ENCODE measurements at places on chromosomes 7 and 10.

DNA sequence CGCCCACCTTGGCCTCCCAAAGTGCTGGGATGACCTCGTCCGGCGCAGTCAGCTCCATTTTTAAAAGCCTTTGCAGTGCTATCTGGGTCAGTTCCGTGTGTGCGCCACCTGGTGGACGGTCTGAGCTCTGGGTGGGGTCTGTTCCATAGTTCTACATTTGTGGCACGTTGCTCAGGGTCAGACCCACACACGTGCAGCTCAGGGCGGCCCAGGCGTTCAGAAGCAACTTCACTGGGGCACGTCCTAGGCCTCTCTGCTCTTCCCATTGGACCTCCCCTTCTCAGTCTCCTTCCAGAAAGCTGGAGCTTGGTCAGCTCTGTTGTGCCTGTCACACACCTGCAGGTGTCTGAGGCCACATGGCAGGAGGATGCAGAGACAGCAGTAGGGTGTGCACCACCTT is 137.9 kb downstream of the DNAJB6 start:
- no peak for DNase-seq

DNA sequence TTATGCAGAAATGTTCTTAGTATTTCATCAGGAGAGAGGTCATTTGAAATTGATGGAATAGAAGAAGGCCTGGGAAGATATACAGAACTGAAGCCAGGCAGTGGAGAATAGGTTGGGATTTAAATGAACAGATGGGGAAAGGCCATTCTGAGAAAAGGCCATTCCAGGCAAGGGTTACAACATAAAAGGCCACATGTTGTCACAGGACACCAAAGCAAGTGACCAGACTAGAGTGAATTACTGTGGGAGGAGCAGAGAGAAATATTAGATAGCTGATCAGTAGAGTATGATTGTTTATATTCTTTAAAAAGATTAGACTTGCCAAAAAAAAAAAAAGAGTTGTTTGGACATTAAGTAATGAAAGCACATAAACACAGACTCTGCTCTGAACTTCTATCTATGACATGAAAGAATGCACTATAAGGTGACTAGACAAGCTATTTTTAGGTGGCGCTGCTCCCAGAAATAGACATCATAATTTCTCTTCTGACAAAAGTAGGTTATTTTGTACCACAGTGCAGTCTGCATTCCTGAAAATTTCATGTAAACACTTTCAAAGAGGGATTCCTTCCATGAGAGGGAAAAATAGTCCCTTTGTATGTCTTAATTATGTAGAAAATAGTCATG is 55.2 kb upstream of the DKK1 start:
- no peak for DNase-seq

- DNase-seq, result no peak
Observed at GRCh38 chr7:82477733-82478515, 34.3 kb upstream of the CACNA2D1 start.

DNA sequence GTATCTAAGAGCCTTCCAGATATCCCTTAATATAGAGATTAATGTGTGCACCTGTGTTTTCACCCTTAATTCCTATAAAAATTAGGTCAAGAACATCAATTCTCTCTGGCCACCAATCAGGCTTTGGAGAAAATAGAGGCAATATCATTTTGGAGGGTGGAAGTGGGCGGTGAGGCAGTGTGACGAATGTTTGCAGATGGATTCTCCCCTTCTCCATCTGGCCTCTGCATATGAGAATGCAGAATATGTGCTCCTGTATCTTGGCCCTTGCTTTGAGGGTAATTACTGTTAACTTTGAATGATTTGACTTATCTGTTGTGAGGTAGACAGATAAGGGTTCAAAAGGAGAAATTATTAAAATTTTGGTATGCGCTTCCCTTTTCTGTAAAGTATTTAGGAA is 304.0 kb upstream of the NPSR1 start:
- no peak for DNase-seq
